ENCODE measurements at places on chromosomes 5 and 9.

- DNase-seq = no peak
Measured at GRCh38 chr9:27726244-27727081, 153.2 kb upstream of the C9orf72 start.

GRCh38 chr9:124419832-124420489 lies 4.7 kb upstream of the PSMB7 start:
- no peak for DNase-seq

GRCh38 chr9:79686381-79687130 lies 114.8 kb downstream of the TLE4 start:
- no peak for DNase-seq

DNA sequence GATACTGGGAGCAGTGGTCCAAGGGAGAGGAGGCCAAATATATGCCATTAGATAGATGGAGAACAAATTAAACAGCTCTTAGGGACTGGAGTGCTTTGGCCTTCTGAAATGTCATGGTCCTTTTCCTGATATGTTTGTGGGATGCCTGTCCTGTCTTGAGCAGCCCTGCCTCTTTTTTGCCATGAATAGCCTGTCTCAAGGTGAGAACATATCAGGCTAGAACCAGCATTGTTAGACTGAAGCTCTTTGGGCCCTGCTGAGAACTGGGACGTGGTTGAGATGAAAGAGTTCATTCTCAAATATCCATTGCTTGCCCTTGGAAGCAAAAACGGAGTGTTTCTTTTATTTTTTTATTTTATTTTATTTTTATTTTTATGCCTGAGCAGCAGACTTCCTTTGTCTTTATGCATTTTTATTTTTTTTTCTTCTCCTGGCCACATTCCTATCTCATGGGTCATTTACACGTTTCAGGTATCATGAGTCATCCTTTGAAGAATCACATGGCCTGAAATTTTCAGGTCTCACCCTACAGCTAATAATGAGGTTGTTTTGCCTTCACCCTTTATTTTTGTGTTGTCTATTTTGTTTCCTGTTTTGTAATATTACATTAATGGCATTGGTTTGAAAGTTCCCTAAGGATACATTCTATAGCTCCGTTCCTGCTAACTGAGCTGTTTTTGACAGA lies 371.4 kb downstream of the PSAT1 start:
- DNase-seq = no peak

DNA sequence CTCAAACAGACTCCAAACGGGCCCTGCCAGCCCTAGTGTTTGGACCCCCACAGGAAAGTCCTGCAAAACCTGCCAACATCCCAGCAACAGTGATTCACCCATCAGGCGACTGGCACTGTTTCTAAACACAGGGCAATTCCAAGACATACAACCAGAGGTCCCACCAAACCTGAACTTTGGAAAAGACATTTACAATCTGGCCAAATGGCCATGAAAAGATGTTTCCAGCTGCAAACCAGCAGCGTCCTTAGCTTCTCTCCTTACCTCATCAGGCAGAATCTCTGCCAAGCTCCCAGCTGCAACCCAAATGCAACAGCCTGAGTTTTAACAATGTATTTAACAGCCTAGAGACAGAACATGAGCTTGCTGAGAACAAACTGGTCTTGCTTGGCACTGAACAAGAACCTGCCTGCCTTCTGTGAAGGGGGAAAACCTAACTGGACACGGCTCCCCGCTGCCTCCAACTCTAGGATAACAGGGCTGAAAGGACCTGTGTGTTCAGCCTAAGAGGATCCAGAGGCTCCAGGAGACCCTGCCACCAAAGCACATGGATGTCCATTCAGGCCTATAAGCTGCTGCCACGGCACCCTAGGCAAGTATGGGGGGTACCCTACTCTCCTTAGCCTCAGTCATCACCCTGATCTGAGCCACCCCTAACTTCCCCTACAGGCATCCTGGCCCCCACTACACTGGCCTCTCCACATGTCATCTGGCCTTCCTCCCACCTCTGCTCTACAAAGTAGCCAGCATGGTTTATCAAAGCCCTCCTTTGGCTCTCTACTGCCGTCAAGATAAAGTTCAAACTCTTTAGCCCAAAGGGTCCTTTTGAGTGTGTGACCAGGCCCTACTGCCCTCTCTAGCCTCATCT lies 5.6 kb downstream of the P4HA2 start:
- no peak for DNase-seq

- no peak for DNase-seq
Measured at GRCh38 chr9:121748074-121748473, 96.6 kb downstream of the DAB2IP start.

Data from vagina (tissue), 2 donors.